Tibial nerve (tissue), 4 donors: ENCODE measurements at places on chromosomes 13 and 19. TPM values are rescaled to one million over a fixed set of nuclear protein-coding genes. Genes with fewer than 3 reads are reported as not detected.

The LILRB4 gene
- total RNA-seq, result 1.7 TPM

The SIGLEC8 gene
- total RNA-seq, result 5.5 TPM

The EFNB2 gene
- 18.6 TPM for total RNA-seq

DNA sequence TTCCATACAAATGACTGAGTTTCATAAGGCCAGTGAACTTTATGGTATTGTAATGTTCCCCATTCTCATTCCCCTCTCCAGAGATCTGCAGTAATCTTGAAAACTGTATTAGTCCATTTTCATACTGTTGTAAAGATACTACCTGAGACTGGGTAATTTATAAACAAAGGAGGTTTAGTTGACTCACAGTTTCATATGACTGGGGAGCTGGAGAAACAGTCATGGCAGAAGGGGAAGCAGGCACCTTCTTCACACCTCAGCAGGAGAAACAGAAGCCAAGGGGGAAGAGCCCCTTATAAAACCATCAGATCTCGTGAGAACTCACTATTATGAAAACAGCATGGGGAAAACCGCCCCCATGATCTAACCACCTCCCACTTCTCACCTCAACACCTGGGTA is 318.7 kb upstream of the KLF12 start:
- no peaks in the 10 kb centered on the region for H3K4me1 ChIP-seq
- no peak overlapping the region for H3K4me3 ChIP-seq
- DNase-seq, result no peak
- H3K27me3 ChIP-seq, result no peaks in the 10 kb centered on the region
- H3K36me3 ChIP-seq, result no peaks in the 10 kb centered on the region

GRCh38 chr13:51931606-51932005 is 69.8 kb downstream of the CCDC70 start:
- H3K4me1 ChIP-seq, result no peaks in the 10 kb centered on the region
- H3K4me3 ChIP-seq, result no peak overlapping the region

GRCh38 chr19:29660835-29661234 is 4.4 kb upstream of the PLEKHF1 start:
- no peaks in the 10 kb centered on the region for H3K36me3 ChIP-seq
- no peak overlapping the region for H3K4me3 ChIP-seq
- no peaks in the 10 kb centered on the region for H3K27me3 ChIP-seq
- peak overlapping the region; percentile 95 for H3K27ac ChIP-seq
- H3K4me1 ChIP-seq, result peaks cover 53% of the 10 kb centered on the region
- no peak for DNase-seq
